Stimulated activated naive CD8-positive, alpha-beta T cell treated with anti-CD3 and anti-CD28 coated beads, Interleukin-15, Interleukin-2, amounts not matched to agents 100 U/mL and 50 U/mL, for 24 hours (primary cell): ENCODE measurements at places on chromosomes 2 and 18.
A peak's percentile ranks its signal among the peaks of the same experiment; 100 is the strongest.

GRCh38 chr2:47509250-47509649 lies 106.3 kb downstream of the MSH2 start:
- DNase-seq, result no peak

DNA sequence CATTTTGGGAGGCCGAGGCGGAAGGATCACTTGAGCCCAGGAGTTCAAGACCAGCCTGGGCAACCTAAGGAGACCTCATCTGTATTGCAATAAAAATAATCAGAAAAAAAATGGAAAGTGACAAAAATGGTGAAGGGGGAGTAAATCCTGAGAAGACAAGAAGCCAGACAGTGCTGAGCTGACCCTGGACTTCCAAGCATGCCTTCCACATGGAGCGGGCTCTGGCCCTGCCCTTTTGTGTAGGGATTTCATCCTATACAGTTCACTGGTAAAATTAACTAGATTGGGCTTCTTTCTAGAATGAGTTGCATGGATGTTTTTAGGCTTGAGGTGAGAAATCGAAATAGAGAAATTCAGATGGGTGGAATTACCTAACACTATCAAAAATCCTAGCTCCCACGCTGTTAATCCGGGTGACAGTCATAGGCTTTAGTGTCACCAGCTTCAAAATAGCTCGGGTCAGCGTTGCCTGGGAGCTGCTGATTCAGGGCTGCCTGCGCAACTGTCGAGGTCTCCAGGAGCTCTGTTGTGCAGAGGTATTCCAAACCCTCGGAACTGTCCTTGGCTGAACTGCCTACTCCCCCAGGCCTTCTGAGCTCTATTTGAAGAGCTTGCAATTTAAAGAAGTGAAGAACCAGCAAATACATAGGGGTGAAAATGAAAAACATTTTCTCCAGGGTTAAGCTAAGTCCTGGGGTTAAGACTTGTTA lies 21.5 kb upstream of the ZNF532 start:
- no peak for DNase-seq

DNA sequence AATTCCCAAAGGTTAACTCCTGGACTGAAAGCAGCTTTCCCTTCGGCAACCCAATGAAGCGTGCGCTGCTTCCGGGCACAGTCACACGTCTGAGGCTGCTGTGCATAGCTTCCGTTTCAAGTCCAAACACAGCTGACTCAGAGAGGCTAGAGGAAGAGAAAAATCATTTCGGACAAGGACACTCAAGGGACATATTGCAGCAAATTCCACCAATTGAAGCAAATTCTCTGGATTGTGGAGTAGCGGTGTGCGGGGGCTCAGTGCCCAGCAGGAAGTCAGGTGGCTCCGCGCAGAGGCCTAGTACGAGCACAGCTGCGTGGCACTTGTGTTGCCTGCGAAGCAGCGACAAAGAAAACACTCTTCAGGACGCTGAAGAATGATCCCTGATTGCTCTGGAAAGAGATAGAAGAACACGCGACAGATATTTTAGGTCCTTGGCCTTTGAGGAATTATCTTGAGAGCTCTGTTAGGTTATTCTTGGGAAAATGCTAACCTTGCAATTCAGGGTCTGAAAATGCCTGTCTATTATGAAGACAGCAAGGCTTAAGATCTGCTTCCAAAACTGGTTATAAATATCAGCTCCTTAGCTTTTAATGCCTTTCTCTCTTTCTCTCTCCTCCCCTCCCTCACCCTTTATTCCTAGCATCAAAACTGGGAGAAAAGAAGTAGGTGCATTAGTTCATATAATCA lies 352.6 kb upstream of the DLGAP1 start:
- DNase-seq, result no peak

- peak; percentile 83 for DNase-seq
These were observed 69.3 kb downstream of the MBP start for GRCh38 chr18:77063260-77063659.

DNA sequence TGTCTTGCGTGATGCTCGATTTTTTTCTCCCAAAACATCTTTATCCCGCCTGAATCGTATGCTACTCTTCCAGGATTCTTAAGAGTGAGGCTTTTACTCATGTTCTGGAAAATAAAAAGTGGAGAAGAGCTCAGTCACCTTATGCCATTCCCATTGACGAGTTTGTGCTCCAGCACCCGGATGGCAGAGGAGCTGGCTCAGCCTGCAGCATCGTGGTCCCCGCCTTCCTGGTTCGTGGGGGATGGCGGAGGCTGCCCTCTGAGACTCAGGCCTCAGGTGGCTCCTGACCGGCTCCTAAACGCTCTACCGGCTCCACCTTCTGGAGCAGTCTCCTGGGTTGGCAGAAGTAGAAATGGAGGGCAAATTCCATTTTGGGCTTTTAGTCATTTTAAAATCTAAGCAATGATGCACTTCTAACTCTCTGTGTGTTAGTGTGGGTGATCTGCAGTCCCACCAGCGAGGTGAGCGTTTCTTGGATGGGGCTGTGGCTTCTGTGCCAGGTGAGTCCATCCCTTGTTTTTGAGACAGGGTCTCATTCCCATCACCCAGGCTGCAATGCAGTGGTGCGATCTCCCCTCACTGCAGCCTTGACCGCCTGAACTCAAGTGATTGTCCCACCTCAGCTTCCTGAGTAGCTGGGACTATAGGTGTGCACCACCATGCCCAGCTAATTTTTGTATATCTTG lies 27.8 kb downstream of the RTP5 start:
- DNase-seq, result no peak

DNA sequence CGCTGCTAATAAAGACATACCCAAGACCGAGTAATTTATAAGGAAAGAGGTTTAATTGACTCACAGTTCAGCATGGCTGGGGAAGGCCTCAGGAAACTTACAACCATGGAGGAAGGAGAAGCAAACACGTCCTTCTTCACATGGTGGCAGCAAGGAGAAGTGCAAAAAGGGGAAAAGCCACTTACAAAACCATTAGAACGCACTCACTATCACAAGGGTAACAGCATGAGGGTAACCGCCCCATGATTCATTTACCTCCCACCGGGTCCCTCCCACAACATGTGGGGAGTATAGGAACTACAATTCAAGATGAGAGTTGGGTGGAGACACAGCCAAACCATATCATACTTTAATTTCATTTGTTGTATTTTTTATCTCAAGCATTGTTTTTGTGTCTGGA lies 67.5 kb downstream of the ATP9B start:
- DNase-seq, result no peak
